ENCODE measurements at places on chromosomes 6 and 20.

DNA sequence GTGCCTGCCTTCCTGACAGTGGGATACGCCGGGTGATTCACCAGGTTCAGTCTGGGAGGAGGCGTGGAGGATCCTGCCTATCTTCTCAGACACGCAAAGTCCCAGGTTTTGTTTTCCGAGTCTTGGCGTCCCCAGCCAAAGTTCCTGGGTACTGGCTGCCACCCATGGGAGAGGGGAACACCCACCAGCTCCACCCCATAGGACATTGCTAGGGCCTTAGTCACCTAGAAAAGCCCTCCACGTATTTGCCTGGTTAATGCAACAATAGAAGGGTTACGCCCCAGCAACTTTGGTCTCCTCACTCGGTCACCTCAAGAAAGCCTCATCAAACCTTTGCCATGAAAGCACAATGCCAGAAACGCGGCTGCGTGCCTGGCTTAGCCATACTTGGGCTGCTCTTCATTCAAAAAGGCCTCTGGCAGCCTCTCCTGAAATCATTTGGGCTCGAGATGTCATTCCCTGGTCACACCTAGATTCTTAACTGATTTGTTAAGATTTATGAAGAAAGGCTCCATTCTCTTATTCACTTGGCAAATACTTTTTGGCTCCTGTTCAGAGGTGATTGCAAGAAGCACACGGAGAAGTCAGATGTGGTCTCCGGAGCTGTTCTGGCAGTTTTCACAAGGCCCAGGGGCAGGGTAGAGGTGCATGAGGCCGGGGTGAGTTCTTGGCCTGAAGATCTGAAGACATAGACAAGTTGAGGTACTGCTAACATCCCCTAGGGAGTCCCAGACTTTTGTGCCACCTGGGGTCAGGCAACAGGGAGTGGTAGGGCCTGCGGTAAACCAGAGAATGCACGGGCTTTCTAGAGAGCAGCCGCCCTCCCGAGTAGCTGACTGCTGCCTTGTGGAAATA lies 35.5 kb upstream of the ZNF133 start:
- DNase-seq = no peak

DNA sequence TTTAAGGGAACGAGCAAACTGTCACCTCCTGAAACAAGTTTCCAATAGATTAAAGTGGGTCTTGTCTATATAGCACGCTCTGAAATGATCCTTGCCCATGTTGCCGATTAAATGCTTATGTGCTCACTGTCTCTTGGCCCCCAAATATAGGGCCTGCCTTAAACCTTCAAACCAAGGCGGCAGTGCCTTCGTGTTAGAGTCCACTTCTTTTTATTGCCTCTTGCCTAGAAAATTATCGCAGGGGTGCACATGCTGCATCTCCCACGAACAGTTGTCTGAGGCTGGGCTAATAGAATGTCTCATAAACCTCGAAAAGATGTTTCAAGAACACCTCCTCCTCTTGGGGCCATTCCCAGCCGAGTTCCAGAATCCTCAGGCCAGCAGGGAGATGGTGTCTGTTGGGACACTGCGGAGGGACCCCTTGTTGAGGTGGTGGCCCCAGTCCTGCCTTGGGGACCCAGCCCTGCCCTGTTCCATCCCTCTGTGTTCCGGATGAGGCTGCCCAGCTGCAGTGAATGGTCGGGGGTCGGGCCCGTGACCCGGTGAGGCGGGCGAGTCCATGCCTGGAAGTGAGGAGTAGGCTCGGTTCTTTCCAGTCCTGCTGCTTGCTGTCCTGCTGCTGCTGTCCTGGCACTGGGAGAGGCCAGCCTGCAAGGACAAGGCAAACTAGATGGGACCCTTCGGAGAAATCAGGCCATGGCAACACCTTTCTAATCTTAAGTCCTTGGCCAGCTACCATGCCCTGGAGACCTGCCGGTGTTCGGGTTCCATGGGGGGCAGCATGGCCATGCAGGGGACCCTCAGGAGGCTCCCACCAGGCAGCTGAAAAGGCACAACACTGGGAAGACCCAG lies 34.7 kb upstream of the SLCO4A1 start:
- DNase-seq = no peak

DNA sequence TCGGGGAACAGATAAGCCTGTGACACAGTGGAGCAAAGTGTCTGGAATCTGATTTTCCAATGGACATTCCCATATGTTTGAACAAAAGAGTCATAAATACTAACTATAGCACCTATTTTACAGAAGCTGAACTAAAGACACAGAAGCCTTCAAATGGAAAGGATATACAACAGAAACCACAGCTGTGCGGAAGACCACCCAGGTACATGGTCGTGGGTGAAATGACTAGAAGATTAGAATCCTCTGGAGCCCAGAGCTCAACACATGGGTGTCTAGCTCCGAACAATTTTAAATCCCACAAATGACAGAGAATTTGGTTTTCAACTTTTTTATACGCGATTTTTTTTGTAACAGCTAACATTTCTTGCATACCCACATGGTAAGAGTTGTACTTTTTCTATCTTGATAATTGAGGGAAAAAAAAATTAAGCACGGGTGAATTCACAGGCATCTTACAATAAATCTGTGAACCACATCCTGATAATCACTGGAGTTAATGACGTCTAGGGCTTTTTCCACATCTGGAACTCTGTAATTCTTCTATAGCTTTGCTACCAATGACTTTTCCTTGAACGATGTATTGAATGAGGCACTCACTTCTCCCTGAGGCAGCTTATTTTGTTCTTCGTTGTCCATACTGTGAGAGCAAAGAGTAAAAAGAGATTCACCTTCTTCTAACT lies 271.1 kb upstream of the AGPAT4 start:
- no peak for DNase-seq

DNA sequence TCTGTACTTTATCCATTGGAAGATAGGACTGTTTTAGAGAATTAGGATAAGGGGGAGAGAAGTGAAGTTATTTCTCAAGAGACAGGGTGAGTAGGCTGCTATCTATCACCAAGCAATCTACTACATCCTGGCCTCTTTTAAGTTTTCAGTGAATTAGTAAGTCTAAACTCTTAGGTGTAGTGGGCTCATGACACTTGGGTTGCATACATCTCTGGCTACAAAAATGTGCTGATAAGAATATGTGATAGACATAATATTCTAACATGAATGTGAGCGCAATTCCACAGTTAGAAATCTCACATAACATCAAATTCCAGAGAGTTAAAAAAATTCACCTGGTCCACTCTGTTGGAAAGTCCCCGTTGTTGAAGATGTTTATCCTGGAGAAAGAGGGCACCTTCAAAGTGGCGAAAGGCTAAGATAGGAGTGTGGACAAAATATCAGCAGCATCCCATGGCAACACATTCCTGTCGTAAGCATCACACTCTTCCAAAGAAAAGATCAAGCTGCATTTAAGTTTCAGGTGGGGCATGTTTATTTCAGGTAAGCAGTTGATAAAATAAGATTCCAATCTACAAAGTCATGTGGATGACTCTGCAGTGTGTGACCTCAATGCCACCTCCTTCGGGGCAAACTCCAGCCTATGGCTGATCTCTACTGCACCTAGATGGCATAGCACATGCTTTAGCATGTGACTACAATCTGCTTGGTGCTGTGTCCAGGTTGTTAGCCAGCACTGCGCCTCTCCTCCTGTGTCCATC lies 111.7 kb upstream of the NEDD9 start:
- no peak for DNase-seq

- DNase-seq = no peak
Observed at GRCh38 chr20:62329389-62330377, 26.9 kb downstream of the ADRM1 start.

- DNase-seq = peak; percentile 2
Observed at GRCh38 chr6:71236926-71237434, 51.6 kb upstream of the OGFRL1 start.

GRCh38 chr6:129648819-129649491 lies 61.0 kb downstream of the ARHGAP18 start:
- DNase-seq = no peak

GRCh38 chr6:142850679-142851423 lies 94.1 kb downstream of the HIVEP2 start:
- DNase-seq = no peak

DNA sequence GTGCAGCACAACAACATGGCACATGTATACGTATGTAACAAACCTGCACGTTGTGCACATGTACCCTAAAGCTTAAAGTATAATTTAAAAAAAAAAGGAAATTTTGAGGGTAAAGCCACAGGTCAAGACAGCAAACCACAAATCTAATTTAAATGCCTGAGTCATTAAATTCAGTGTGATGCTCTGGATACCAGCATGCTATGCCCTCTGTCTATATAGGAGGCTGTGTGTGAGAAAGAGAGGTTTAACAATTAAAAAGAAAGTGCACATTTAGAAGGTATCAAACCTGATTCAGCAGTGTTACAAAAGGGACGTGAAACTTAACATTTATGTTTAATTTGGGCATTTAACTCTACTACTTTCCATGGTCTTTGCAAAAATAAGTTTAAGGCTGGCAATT lies 276.3 kb downstream of the ADGRB3 start:
- DNase-seq = no peak

Measured in neural progenitor cell (in vitro differentiated cells).